ENCODE measurements at places on chromosomes 1 and 21. TPM values are rescaled to one million over a fixed set of nuclear protein-coding genes. Genes with fewer than 3 reads are reported as not detected.
A peak's percentile ranks its signal among the peaks of the same experiment; 100 is the strongest.

- no peak for DNase-seq
Observed at GRCh38 chr1:7224081-7224534, 438.9 kb downstream of the CAMTA1 start.

GRCh38 chr1:78759881-78760280, 110.2 kb downstream of the IFI44 start:
- DNase-seq, result no peak

- no peak for DNase-seq
Observed at GRCh38 chr1:55646181-55646580, 431.0 kb upstream of the USP24 start.

- DNase-seq, result no peak
Observed at GRCh38 chr21:41071258-41072171, 96.4 kb upstream of the BACE2 start.

GRCh38 chr1:242784084-242784483, 259.6 kb upstream of the PLD5 start:
- DNase-seq, result no peak

GRCh38 chr1:12001996-12002493, 17.3 kb upstream of the MIIP start:
- DNase-seq, result no peak

DNA sequence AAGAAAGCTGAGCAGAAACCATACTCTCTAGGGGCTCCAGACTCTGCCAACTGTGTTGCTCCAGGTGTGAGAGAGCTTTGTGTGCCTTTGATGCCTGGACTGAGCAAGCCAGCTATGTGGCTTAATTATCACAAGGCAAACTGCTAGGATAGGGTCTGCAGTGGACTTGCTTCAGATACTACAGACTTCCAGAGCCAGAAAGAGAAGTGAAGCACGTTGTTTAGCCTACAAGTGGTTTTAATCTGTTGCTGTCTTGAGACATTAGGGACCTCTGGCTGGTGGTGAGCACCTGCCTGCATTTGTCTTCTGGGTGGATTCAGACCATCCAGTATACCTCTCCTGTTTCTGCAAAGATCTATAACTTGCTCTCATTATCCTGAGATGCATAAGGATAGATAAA, 353.4 kb upstream of the PLXNA2 start:
- no peak for DNase-seq

DNA sequence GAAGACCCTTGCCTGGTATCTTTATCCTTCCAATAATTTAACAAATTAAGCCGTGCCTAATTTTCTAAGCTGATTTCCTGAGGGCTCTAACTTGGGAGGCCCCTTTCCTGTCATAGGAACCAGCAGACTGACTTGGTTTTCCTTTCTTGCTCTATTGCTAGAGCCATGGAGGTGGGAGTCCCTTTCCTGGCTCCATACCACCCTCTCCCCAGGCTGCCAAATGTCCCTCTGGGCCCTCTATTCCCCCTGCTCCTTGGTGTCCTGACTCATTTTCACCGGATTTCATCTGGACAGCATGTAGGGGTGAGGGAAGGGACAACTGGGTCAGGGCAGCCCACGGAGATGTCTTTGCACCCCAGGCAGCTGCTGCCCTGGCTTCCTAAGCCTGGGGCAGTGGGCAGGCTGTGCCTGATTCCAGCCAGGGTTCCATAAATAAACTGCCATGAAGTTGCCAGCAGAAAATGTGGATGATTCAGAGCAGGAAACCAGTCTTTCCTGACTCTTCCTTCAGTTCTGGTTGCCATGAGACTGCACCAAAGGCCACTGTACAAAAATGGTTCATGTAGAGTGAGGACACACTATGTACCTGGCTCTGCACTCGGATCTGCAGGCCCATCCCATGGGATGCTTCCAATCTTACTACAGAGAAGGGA, 38.0 kb upstream of the SERBP1 start:
- DNase-seq, result no peak

GRCh38 chr1:176949033-176949662, 215.4 kb downstream of the ASTN1 start:
- DNase-seq, result peak; percentile 20

DNA sequence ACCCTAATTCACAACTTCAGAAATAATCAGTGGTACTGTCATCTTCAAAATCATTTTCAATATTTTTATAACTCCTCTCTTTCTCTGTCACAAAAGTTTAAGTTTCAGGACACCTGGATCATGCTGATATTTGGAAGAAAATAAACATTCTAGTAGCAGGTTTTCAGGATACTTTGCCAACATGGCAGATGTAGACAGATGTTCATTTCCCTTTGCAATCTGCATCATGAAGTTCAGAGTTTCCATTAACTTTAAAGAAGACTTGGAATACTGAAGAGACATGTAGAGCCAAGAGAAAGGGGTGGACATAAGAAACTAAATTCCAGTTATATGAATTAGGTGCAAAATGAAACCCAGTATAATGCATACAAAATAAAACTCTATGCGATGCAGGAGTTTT, 218.1 kb downstream of the USH2A start:
- no peak for DNase-seq

DNA sequence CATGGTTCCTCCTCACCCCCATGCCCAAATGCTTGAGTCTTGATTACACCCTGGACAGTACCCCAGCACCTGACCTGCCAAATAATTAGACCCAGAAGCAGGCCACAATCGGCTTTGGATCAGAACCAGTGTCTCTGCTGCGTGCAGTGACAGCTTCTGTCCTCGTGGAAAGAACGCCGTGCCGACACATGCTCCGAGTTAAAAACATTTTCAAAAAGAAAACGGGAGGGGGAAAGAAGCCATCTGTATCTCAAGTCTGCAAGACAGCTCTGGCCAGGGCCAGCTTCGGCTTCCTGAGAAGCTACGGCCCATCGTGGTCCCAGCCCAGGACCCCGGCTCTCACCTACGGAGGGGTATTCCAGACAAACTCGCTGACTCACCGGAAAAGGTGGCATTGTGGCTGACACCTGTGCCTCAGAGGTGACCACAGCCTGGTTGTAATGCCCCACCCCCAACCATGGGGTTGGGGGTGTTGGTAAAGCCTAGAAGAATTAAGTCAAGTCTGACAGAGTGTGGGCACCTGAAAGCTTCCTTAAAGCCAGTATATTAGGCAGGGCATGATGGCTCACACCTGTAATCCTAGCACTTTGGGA, 25.8 kb downstream of the SSBP3 start:
- no peak for DNase-seq

GRCh38 chr1:183079712-183080388, 56.6 kb downstream of the LAMC1 start:
- DNase-seq, result no peak

DNA sequence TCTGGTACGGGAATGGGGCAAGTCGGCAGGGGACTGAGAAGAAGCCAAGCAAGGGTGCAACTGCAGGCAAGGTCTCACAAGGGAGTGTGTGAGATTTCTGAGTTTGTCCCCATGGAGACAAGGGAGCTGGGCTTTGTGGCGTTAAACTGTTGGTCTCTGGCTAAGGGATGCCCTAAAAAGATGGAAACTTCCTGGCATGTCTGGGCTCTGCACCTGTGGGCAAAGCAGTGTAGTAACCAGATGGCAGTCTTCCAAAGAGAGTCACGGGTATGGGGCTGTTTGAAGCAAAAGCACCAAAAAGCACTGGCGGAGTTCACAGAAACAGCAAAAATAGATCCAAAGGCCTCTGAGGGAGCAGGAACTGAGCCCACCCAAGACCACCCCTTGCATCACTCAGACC, 104.8 kb upstream of the SLC44A3 start:
- no peak for DNase-seq

- DNase-seq, result no peak
Observed at GRCh38 chr1:1758059-1758621, 20.1 kb downstream of the NADK start.

DNA sequence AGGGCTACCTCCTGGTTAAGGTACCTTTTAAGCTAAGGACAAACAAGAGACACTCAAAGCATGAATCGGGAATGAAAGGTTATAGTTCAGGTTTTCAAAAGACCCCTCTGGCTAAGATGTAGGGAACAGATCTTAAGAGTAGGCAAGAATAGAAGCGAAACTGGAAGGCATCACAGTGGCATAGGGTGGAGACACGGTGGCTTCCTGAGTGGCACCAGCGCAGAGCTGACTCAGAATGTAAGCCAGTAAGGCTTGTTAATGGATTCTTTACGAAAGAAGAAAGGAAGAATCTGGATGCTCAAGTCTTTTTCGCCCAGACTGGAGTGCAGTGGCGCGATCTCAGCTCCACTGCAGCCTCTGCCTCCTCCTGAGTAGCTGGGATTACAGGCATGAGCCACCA, 21.2 kb downstream of the PADI6 start:
- no peak for DNase-seq

The EXTL1 gene
- 4.5 TPM for total RNA-seq

- no peak for DNase-seq
Observed at GRCh38 chr1:175225805-175226129, 33.2 kb upstream of the KIAA0040 start.

DNA sequence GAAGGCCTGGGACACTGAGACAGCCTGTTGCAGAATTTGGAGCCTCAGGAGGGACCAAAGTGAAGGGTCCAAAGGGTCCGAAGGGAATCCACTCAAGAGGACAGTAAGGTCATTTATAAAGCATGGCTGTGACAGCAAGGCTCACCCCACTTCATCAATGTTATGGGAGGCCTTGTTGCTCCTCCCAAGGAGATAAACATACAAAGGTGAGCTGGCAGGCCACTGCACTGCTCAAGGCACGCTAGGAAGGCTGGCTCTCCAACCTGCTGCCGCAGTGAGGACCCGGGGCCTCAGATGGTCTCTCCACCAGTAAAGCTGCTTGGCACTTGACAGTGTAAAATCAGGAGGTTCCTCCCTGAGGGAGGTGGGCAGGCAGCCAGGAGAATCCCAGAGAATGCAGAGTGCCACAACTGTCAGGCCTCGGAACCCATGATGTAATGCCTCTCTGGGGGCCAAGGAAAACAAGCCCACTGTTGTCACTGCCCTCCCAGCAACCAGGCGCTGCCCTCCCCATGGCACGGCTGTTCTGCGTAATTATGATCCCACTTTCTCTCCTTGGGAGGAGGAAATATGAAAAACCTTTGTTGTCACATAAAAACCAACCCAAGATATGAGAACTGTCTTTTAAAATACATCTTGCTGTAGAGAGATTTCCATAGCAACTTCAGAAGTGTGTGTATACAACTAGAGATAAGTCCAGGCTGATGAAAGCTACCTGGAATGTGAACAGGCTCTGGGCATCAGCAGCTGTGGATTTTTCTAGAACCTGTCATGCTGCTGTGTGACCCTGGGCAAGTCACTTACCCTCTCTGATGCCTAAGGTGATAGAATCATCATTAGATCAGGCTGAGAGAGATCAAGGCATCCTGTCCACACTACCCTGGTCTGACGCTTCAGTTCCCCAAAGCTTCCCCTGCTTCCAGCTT, 102.5 kb downstream of the KCNN3 start:
- DNase-seq, result no peak

- no peak for DNase-seq
Observed at GRCh38 chr1:10236405-10237156, 26.2 kb downstream of the KIF1B start.

The PPT1 gene
- total RNA-seq, result 46.8 TPM

Data from ovary (tissue), 10 donors.